SK-N-SH (cell line): ENCODE measurements at places on chromosomes 6 and 20.

- DNase-seq, result no peak
Observed at GRCh38 chr6:106247293-106247692, 78.3 kb downstream of the ATG5 start.

- DNase-seq, result no peak
Observed at GRCh38 chr6:149443411-149444181, 41.2 kb downstream of the ZC3H12D start.

GRCh38 chr6:41097467-41098090 lies 24.8 kb downstream of the NFYA start:
- no peak for DNase-seq

- DNase-seq, result no peak
Observed at GRCh38 chr6:111207141-111207858, 120.0 kb downstream of the SLC16A10 start.

DNA sequence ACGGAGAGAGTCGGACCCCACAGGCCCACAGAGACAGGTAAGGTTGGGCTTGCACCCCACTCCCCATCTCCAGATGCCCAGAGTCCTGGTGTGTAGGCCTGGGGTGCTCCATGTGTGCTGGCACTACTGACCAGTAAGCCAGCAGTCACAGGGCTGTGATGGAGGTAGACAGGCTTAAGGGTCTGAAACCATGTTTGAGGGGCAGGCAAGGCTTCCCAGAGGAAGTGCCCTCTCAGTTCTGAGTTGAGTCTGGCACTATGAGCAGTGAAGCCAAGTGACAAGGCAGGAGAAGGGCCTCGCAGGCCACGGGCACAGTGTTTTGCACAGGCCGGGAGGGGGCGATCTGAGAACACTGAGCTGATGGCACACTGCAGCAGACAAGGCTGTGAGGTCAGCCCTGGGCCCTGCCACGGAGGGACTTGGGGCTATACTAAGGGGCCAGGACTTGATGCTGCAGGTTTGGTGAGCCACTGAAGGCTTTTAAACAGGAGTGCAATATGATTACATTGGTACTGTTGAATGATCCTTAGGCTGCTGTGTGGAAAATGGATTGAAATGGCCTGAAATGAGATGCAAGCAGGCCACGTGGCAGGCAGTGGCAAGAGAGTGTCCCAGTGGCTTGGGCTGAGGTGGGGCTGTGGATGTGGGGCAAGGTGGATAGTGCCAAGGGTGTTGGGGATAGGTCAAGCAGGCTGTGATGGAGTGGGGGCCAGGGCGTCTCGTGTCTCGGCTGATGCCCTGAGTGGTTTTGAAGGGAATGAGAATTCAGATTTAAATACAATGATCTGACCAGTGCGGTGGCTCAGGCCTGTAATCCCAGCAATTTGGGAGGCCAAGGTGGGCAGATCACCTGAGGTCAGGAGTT lies 20.3 kb downstream of the TTBK1 start:
- peak; percentile 68 for DNase-seq

GRCh38 chr6:167153521-167153959 lies 4.2 kb downstream of the GPR31 start:
- DNase-seq, result no peak

GRCh38 chr20:36792422-36792821 lies 18.9 kb upstream of the DSN1 start:
- peak; percentile 70 for DNase-seq

DNA sequence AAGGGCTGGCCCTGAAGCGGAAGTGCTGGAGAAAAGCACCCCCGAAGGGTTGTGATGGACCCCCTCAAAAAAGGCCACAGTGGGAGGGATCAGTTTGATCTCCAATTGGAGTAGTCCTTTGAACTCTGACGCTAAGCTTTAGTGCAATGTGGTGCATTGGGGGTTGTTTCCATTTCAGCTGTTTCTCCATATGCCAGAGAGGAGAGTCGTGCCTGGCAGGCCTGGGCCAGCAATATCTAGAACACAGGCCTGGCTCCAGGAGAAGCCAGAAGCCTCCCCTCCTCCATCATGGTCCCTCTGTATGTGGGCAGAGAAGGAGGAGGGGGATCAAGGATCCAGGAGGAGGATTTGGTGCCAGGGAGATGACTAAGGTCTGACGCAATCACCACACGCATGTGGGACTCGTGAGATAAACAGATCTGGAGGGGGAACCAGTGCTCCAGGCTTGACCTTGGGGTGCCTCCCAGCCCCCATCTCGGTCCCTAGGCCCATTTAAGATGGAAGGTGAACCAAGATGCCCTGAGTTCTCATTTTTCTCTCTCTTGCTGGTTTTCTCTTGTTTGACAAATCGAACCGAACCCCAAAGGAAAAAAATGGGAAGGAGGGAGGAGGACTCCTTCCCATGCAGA lies 517.4 kb upstream of the JARID2 start:
- no peak for DNase-seq

DNA sequence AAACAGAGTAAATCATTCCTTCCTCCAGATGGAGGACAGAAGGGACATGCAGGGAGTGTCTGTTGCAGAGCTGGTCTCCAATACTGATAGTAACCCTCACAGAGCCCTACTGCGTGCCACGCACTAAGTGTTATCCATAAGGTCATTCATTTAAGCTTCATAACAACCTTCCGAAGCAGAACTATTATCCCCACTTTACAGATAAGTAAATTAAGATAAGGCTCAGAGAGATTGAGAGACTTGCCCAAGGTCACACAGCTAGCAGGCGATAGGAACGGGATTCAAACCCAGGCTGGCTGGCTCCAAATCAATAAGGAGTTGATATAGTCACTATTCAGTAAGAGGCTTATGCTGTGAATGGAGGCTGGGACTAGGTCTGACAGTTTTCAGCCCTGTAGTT lies 30.6 kb downstream of the CPNE5 start:
- DNase-seq, result no peak

GRCh38 chr6:167098825-167099225 lies 24.1 kb upstream of the CCR6 start:
- DNase-seq, result no peak

GRCh38 chr20:44914924-44915323 lies 5.1 kb downstream of the PABPC1L start:
- no peak for DNase-seq

- no peak for DNase-seq
Observed at GRCh38 chr6:41037107-41037900, 1.7 kb downstream of the UNC5CL start.

- DNase-seq, result no peak
Observed at GRCh38 chr20:56212091-56212490, 36.4 kb upstream of the MC3R start.

GRCh38 chr6:83868639-83869038 lies 9.2 kb downstream of the CYB5R4 start:
- DNase-seq, result no peak

DNA sequence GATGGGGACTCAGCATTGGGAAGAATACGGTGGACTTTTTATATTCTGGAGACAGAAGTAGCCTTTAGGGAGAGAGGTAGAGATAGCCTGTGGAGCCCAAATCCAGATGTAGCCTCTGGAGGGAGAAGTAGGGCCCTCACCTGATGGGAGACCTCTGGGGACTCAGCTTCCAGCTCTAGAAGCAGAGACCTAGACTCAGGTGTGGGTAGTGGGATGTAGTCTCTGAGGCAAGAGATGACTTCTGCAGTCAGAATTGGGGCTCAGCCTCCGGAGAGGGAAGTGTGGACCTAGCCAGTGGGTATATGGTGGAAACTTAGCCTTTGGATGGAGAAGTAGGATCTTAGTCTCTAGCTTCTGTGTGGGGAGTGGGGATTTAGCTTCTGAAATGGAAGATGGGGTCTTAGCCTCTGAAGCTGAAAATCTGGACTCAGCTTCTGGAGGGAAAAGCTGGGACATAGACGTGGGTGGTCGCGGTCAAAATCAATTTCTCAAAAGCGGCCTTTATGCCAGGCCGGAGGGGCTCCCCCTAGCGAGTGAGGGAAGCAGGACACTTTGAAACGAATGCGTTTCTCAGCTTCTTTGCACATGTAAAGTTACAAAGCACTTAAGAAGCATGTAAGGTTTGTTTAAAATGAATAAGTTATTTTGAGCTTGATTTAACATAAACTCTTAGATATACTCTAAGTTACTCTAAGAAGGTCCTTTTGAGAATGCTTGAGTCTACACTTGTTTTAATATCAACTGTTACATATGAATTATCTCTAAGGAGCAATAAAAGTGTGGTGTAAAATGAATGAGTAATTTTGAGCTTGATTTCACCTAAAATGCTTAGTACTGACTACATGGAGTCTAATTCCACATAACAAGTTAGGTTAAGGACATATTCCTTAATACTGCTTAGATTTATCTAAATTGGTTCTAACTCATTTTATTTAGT lies 12.9 kb upstream of the ZNF343 start:
- peak; percentile 49 for DNase-seq

- no peak for DNase-seq
Observed at GRCh38 chr6:138722425-138723371, 50.9 kb upstream of the CCDC28A start.

- no peak for DNase-seq
Observed at GRCh38 chr6:113344969-113345368, 512.2 kb upstream of the MARCKS start.

DNA sequence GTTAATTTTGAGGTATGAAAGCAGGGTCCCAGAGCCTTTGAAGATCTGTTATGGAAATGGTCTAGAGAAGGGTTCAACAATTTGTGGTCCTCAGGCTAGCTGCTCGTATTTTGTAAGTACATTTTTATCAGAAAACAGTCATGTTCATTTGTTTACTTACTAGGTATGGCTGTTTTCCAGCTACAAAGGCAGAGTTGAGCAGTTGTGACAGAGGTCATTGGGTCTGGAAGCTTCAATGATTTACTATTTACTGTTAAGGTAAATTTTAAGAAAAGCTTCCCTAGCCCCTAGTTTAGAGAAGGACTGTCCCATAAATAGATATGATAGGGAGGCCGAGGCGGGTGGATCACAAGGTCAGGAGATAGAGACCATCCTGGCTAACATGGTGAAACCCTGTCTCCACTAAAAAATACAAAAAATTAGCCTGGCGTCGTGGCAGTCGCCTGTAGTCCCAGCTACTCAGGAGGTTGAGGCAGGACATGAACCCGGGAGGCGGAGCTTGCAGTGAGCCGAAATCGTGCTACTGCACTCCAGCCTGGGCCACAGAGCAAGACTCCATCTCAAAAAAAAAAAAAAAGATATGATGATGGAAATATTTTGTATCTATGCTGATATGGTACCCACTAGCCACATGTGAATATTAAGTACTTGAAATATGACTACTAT lies 538.4 kb upstream of the CITED2 start:
- DNase-seq, result no peak

GRCh38 chr6:5898563-5898962 lies 108.2 kb downstream of the NRN1 start:
- peak; percentile 20 for DNase-seq

- DNase-seq, result peak; percentile 16
Observed at GRCh38 chr6:131199568-131200272, 64.5 kb downstream of the AKAP7 start.

DNA sequence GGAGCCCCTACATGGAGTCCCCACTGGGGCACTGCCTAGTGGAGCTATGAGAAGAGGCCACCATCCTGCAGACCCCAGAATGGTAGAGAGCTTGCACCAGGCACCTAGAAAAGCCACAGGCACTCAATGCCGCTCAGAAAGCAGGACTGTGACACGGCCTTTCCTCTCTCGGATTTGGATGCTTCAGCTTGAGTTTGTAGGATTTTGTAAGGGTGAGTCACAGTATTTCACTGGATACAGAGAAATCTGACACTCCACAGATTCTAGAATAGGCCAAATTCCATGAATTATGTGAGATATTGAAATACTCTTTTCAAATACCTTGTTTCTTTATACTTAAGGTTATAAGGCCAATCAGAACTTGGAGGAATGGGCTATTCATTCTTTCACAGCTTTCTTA lies 424.5 kb downstream of the HTR1B start:
- no peak for DNase-seq

DNA sequence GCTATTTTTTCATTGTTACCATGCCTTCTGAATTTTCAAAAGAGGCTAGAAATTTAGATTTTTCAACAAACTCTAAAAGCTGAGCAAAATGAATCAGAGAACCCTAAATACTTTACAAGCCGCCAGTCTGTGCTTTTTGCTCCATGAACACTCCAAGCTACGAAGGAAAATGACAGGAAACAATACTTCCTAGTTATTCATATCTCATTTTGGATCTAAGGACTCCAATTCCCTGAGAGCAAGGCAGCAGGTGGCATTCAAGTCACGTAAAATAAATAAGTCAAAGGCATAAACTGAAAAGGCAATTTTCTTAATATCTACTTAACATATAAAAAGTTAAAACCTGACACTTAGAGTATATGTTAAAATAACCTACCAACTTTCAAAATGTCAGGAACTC lies 50.6 kb downstream of the PDSS2 start:
- DNase-seq, result no peak

DNA sequence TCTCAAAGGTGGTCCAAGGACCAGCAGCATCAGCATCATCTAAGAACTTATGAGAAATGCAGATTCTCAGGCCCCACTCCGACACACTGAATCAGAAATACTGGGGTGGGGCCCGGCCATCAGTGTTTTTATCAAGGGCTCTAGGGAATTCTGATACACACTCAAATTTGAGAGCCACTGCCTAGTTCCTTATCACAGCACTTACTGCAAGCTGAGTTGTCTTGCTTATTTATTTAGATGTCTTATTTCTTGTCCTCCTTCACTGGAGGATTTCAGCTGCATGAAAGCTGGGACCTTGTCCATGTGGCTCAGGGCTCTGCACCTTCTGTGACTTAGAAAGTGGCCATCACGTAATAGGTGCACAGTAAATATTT lies 139.4 kb upstream of the RREB1 start:
- no peak for DNase-seq

DNA sequence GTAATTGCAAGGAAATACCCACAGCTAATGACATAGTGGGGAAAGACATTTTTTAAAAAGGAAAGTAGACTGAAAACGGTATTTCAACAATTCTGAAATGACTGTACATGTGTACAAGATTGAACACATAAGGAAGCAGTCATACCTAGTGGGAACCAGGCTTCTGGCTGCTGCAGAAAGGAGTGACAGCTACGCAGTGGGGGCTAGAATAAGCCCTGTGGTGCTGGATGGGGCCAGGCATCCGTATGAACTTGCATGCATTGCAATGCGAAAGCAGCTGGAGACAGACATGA lies 54.9 kb upstream of the GPR31 start:
- DNase-seq, result no peak

DNA sequence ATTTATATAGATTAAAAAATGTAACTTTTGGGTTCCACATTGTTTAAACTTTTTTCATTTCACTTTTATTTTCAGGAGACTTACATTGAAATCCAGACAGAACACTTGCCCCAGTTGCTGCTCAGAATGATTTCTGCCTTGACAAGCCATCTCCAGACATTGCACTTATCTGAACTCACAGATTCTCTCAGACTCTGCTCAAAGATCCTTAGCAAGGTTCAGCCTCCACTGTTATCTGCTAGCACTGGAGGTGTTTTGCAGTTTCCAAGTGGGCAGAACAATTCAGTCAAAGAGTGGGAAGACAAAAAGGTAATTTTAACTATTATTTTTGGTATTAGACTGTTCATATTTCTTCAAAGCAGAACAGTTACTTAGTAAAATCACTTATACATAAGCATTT lies 58.0 kb downstream of the DOP1A start:
- DNase-seq, result no peak

DNA sequence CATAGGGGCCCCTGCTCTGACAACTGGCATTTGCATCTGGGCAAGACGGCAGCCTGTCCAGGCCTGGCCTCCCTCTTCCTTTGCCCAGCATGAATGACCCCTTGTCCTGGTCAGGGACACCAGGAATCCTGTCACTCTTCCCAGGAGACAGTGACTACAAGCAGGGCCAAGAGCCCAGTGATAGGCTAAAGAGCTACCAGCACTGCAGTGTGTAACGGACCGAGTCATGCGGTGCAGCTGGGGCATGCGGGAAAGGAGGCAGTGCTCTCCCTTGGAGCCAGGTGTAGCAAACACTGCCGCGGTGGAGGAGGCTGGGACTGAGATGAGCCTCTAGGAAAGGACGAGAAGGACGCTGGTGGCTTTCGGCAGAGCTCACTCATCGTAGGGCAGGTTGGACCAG lies 38.7 kb upstream of the DSP start:
- no peak for DNase-seq
